ENCODE measurements at places on chromosomes 7 and 10. TPM values are rescaled to one million over a fixed set of nuclear protein-coding genes. Genes with fewer than 3 reads are reported as not detected.

The HOXA3 gene
- total RNA-seq = 10.8 TPM

The SLC18A2 gene
- total RNA-seq = 0.06 TPM

The TRPV6 gene
- not detected for total RNA-seq

The DDC gene
- total RNA-seq = 1.6 TPM

The TRIM73 gene
- total RNA-seq = 2.0 TPM

The ARPC1A gene
- 134 TPM for total RNA-seq

The ASB4 gene
- 0.23 TPM for total RNA-seq

The SLC16A9 gene
- 0.07 TPM for total RNA-seq

The PPP1R17 gene
- total RNA-seq = not detected

The DHX32 gene
- 53.3 TPM for total RNA-seq

The COL1A2 gene
- total RNA-seq = not detected

The SEMA3A gene
- 8.9 TPM for total RNA-seq

The PIP gene
- total RNA-seq = not detected

The C10orf90 gene
- 2.8 TPM for total RNA-seq

The PDE6C gene
- not detected for total RNA-seq

The PON3 gene
- total RNA-seq = 28.2 TPM

The PLA2G12B gene
- total RNA-seq = not detected

The MGAM2 gene
- 0.02 TPM for total RNA-seq

The SBDS gene
- total RNA-seq = 104 TPM

The SORBS1 gene
- 0.91 TPM for total RNA-seq

The ANKRD1 gene
- 4.4 TPM for total RNA-seq

The PDZD7 gene
- total RNA-seq = 1.2 TPM

All from A549 treated with CpdA at 1 μM for 4 hours (cell line).